Stimulated activated CD8-positive, alpha-beta memory T cell treated with anti-CD3 and anti-CD28 coated beads, Interleukin-4, amount 100 ng/mL, for 1 hour (primary cell): ENCODE measurements at places on chromosomes 3 and 15.

GRCh38 chr15:57923306-57923705 lies 142.2 kb downstream of the ALDH1A2 start:
- no peak for DNase-seq

- DNase-seq, result no peak
These were observed 17.3 kb upstream of the ATP10A start for GRCh38 chr15:25880411-25880810.

- DNase-seq, result no peak
These were observed 176.3 kb downstream of the ERC2 start for GRCh38 chr3:56291953-56292352.

- no peak for DNase-seq
These were observed 10.1 kb downstream of the SCN10A start for GRCh38 chr3:38805765-38806386.

GRCh38 chr3:127456471-127457093 lies 134.0 kb downstream of the TPRA1 start:
- DNase-seq, result no peak

- no peak for DNase-seq
These were observed 101.8 kb downstream of the LRRK1 start for GRCh38 chr15:101020945-101021344.

GRCh38 chr3:195032955-195033354 lies 238.0 kb downstream of the XXYLT1 start:
- no peak for DNase-seq

GRCh38 chr15:86164232-86164898 lies 84.7 kb downstream of the AGBL1 start:
- DNase-seq, result no peak

GRCh38 chr3:161212171-161212771 lies 8.8 kb upstream of the NMD3 start:
- DNase-seq, result no peak

DNA sequence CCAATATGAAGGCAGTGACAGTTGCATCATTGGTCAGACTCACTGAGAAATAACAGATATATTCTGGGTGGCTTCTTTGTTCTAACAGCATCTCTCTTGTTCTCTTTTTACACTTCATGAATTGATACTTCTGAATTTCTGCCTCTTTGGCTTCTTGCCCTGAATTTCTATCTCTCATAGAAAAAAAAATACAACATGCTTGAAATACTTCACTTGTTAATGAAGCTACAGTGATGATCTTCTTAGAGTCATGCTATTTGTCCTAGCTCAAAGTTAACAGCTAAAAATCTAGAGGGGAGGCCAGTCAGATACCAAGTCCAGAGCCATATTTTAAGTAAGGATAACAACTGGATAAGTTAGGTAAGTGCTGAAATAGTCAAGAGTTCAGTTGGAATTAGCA lies 597.2 kb upstream of the AGTR1 start:
- no peak for DNase-seq

GRCh38 chr3:196803891-196804468 lies 63.7 kb upstream of the SENP5 start:
- DNase-seq, result no peak

DNA sequence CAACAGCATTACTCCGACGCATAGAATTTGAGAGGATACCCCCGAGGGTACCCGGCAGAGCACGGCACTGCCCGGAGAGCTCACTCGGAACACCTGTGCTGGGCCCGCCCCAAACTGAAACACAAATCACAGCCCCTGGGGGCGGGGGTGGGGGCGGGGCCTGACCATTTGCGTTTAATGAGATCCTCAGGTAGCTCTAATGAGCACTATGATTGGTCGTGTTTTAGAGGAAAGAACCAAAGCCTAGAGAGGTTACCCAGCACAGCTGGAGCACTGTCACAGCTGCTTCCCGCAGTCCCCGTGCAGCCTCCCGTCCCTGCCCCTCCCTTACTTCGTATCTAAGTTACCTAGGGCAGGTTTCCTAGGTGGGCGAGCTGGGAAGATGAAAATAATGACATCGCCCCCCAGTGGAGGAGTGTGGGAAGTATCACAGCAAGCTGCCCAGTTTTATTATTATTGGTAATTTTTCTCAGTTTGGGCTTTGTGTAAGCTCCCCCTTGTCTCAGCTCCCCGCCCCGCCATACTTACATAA lies 187.1 kb downstream of the PDE8A start:
- DNase-seq, result no peak

DNA sequence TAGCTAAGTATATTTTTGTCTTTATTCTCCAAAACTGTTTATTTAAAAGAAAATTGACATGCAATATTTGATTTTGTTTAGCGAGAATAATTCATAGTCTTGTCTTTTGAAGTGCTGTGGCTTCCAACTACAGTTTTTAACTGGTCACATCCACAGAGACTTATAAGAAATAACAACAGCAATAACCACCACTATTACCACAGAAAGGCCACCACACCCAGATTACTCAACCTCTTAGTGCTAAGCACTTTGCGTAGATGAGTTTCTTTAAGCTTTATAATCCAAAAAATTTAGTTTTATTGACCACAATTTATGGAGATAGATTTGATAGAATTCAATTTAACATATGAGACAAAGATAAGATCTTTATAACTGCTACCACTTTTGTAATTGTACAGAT lies 468.4 kb upstream of the UBE2E2 start:
- DNase-seq, result no peak

DNA sequence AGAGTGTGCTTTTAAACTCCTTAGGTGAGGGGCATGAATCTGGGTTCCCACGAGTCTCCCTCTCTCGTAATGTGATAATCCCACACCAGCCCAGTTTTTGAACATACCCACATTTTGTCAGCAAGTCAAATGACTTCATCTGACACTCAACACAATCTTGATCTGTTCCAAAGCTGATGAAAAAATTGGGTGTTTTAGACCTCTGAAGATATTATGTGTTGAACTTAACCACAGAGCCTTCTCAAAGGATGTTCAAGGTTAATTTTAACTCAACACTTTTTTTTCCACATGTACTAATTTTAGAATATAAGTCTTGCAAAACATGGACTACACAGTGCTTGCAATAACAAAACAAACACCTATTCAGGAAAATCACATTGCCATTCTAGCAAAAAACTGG lies 123.1 kb downstream of the TGFBR2 start:
- DNase-seq, result no peak

DNA sequence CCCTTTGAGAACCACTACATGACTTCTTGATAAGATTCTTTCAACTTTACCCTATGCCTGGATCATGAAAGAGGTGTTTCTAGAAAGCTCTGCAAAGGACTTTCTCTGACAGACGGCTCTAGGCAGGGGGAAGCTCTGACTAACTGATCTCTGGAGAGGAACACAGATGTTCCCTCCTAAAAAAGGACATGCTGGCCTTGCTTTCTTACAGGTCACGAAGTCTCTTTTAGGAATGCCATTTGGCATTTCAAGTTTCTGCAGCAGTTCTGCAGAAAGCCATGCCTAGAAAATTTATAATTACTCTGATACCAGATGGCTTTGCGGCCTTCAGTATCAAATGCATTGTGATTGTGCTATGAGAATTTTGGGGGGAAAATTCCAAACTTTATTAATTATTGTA lies 275.4 kb upstream of the CTDSPL start:
- no peak for DNase-seq

GRCh38 chr3:169686874-169687273 lies 23.4 kb upstream of the MECOM start:
- no peak for DNase-seq

DNA sequence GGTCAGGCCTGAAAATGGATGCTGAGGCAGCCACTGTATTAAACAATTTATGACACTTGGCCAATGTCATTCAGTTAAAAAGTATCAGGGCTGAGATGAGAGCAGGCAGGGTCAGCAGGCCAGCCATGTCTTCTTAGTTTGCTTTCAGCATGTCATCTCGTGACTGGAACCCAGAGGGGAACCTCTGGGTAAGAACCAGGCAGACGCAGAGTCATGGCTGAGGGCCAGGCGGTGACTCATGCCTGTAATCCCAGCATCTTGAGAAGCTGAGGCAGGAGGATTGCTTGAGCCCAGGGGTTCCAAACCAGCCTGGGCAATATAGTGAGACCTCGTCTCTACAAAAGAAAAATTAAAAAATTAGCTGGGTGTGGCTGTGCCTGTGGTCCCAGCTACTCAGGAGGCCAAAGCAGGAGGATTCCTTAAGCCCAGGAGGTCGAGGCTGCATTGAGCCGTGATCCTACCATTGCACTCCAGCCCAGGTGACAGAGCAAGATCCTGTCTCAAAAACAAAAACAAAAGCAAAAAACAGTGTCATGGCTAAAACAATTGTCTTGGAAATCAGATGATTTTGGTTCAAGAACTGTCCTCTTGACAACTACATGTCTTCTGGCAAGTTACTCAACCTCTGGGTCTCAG lies 11.7 kb downstream of the BCL2L10 start:
- DNase-seq, result no peak

DNA sequence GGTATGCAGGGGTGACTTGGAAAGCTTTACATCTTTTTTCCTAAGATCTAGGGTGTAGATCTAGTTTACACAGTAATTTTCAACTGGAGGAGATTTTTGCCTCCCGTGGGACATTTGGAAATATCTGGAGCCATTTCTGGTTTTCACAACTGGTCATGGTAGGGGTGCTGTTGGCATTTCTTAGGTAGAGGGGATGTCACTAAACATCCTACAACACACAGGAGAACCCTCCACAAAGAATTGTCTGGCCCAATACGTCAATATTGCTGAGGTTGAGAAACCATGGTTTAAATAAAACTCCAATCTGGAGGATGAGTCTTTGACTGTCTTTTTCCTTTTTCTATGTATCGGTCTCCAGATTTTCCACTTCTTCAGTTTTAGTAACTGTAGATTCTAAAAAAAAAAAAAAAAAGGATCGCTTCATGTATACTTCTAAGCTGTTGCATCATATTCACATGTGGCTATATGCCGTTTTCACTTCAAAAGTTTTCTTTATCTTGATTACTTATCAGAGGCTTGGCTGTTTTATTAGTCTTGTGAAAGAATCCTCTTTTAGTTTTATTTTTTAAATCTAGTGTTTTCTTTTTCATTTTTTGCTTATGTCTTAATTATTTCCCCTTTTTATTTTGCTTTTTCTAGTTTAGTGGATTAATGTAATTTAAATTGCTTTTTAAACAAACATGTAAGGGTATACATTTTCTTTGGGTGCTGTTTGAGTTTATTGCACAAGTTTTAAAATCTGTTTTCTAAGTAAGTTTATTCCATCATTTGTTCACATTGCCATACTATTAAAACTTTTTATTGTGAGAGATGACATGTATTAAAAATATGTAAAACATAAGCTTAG lies 21.2 kb downstream of the UBE2Q2 start:
- no peak for DNase-seq

DNA sequence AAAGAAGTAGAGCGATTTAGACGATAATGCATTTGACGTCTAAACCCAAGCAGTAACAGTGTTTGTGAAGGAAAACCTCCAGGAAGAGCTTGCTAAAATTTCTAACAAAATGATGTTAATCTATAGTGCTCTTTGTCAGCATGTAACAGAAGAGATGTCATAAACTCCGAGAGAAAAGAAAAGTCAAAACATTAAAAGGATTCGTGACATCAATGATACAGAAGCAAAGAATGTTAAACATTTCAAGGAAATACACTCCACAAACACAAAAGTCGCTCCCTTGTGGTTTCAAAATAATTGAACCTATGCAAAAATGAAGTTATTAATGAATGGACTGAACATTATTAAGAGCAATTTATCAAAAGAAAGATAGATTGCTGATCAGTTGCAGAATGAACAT lies 27.9 kb downstream of the AADAC start:
- DNase-seq, result no peak

DNA sequence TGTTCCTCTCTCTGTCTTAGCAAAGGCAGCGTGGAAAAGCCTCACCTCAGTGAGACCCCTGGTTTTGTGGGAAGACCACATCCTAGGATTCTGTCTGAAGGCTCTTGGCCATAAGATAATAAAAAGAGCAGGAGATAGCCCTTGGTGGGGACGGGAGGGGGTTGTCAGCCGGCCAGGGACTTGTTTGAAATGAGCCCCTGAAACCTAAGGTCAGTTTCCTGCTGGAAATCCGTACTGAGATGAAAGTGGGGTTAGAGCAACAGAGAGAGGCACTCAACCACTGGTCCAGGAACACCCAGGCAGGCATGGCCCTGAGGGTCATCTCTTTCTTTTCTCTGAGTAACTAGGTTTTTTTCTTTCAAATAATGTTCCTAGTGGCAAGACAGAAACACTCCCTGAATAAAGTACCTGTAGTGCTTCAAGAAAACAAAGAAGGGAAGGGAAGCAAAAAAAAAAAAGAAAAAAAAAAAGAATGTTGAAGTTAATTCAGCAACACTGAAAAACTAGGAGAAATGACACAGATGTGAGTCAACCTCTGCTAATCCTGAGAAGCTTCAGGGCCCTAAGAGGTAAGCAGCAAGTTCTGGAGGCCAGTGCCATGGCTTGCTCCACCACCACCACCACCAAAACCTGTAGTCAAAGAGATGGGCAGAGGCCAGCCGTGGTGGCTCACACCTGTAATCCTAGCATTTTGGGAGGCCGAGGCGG lies 3.2 kb downstream of the ITGB5 start:
- no peak for DNase-seq

- no peak for DNase-seq
These were observed 240.9 kb downstream of the TUSC7 start for GRCh38 chr3:116950301-116951055.

DNA sequence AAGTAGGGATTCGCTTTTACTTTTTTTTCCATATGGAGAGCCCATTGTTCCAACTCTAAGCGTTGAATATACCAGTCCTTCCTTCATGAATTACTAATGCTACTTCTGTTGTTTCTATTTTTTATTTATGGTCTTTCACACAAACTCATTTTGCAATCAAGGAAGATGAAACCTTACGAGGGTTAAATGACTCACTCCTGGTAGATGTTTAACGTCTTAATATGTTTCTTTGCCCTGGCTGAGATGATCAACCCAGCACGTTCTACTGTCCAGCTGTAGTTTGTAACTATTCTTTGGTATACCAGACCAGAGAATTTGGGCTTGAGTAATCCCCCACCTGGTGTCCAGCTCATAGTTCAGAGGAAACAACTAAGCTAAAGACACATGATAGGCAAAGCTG lies 23.1 kb downstream of the CDCP1 start:
- DNase-seq, result no peak

DNA sequence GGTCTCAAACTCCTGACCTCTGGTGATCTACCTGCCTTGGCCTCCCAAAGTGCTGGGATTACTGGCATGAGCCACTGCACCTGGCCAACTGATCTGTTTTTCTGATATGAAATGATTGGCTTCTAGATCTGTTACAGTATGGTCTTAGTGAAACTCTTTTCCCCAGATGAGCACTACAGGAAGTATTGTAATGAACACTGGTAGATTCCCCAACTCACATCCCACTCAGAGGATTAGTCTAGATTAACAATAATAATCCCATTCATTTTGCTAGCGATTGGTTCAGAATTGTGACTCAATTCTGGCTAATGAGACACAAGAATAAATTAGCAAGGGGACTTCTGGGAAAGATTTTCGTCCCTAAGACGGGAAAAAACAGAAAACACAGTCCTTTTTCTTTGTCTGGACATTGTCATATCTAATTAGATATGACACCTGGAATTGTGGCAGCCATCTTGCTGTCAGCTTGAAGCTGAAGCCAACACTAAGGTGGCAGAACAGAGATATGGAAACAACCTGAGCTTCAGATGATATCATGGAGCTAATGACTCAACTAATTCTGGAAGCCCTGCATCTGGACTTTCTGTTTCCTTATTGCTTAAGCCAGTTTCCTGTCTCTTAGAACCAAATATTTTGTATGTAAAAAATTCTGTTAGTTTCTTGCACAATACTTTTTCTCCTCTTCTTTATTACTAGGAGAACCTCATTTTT lies 17.4 kb upstream of the NPTN start:
- DNase-seq, result no peak

GRCh38 chr15:25439369-25439836 lies 579 bp upstream of the UBE3A start:
- peak; percentile 3 for DNase-seq
